CD4-positive, alpha-beta T cell treated with Interleukin-10 for 1 hour (primary cell): ENCODE measurements at places on chromosomes 7 and 10.

DNA sequence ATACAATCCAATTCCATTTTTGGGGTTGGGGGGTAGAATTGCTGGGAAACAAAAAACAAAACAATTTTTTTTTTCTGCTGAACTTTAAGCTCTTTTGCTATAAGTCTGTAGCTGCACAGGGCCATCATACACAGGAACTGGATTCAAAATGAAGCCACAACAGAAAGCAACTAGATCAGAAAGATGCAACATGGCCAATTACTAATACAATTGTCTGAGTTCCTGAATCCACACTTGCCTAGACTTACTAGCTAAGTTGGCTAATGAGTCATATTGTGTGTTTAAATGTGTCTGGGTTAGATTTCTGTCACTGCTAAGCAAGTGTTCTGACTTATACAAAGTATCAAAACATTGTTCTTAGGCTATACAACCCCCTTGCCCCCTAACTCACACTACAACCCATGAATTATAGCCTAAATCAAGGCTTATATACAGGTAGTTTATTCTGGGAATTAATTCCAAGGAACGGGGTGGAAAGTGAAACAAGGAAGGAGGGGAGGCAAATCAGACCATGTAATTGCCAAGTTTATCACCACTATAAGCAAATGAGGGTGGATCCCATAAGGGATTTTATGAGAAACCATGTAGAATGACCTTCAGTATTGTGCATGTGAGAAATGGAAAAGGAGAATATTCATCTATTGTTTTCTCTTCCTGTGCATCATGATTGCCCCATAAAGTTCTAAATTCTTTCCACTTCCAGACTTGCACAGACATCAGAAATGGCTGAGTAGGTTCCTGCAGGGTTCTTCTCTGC lies 337.9 kb upstream of the SORCS1 start:
- DNase-seq = no peak

DNA sequence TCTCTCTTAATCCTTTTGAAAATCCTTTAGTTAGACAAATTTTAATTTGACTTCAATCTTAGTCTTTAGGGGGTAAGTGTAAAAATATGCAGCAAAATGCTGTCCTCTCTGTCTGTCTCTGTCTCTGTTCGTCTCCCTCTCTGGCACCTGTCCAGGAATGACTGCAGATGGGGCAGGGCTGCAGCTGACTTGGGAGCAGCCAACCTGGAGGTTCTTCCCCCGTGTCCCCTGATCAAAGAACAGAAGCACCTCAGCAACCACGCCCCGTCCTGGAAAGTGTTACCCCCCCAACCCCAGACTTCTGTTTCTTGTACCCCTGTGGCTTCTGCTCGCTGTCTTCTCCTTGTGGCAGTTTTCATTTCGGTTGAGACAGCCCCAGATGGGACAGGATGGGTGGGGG lies 141.6 kb upstream of the NPS start:
- DNase-seq = no peak

DNA sequence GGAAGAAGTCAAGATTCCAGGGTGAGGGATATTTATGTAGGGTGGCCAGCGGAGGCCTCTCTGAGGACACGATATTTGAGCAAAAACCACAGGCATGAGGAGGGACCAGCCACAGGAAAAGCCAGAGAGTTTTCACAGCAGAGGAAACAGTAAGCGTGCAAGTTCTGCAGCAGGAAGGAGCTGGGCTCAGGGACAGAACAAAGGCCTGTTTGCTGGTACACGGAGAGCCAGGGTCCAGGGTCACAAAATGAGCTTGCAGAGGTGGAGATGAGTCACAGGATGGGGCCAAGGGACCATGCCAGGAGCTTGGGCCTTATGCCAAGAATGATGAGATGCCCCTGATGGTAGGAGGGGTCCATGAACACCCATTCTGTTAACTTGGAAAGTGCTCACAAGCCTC lies 283.5 kb downstream of the PLXNA4 start:
- DNase-seq = no peak

- no peak for DNase-seq
These were observed 264.7 kb upstream of the NFE2L3 start for GRCh38 chr7:25887266-25887665.

- DNase-seq = no peak
These were observed 3.9 kb upstream of the CSGALNACT2 start for GRCh38 chr10:43134126-43134905.

- no peak for DNase-seq
These were observed 13.3 kb downstream of the RBM17 start for GRCh38 chr10:6102128-6102527.

DNA sequence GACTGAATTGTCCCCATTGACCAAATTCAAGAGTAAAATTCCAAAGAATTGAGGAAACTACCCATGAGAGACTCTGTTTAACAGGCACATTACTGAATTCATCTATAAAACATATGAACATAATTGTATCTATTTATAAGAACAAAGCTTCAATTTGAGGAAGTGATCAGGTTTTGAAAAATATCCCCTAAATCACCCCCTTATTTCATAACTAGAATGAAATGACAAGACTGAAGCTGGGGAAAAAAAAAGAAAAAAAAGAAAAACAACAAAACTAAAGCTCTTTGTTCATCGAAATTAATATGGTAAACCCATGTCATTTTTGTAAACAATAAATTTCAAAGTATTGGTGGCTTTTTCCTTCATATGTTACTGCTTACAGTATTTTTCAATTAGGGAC lies 184.9 kb upstream of the SEMA3A start:
- DNase-seq = no peak

DNA sequence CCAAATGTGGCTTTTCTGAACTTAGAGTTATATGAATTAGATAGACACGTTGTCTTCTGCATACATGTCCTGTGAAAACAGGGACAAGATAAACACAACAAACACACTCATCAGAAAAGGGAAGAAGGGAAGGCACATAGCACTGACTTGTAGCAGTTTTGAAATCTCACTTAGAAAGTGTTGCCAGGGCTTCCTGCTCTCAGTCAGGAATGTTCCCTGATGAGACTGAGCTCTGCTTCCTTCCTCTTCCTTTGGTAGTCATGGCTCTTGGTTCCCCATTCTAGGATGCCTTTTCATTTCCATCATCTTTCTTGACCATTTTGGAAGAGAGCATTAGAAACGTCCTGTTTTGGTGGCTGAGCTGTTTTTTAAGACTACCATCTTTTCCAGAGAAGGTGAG lies 233.8 kb upstream of the LYZL1 start:
- DNase-seq = no peak

DNA sequence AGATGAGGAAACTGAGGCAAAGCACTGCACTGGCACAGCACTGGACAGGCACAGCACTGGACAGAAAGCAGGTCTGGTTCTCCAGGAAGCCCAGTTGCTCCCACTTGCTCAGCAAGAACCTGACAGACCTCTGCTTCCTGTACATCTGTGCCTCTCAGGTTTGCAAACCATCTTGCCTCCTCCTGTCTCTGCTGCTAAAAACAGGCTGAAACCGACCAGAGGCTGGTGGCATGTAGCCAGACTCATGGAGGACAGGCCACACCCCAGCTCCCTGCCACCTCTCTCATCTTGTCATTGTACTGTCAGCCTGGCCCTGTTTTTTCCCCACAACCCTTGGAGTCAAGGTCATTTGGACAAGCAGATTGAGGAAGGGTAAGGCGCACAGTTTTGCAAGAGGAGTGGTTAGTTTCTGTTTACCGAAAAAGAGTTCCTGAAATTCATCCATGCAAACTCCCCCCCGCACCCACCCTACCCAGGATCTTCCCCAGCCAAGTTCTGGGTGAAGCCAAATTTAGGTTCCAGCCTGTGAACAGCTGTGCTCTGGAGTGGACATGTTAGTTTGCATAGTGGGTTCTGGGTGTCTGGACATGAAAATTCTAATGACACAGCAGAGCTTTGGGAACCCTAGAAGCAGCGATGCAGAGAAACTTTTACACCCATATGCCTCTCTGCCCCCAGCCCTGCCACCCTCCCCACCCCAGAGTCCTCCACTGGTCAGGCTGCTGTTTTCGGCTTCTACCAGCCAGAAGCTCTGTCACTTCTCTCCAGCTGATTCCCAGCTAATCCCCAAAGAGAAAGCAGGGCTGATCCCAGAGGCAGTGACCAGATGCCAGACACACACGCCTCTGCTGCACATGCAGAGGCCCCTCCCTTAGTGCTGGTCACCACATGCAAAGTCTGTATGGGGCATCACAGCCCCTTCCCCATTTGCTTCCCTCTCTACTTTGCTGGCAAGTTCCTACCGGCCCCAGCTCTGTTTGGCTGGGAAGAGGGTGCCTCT lies 8.5 kb upstream of the C10orf105 start:
- peak; percentile 73 for DNase-seq

GRCh38 chr10:109978481-109978880 lies 29.3 kb upstream of the ADD3 start:
- DNase-seq = peak; percentile 74

DNA sequence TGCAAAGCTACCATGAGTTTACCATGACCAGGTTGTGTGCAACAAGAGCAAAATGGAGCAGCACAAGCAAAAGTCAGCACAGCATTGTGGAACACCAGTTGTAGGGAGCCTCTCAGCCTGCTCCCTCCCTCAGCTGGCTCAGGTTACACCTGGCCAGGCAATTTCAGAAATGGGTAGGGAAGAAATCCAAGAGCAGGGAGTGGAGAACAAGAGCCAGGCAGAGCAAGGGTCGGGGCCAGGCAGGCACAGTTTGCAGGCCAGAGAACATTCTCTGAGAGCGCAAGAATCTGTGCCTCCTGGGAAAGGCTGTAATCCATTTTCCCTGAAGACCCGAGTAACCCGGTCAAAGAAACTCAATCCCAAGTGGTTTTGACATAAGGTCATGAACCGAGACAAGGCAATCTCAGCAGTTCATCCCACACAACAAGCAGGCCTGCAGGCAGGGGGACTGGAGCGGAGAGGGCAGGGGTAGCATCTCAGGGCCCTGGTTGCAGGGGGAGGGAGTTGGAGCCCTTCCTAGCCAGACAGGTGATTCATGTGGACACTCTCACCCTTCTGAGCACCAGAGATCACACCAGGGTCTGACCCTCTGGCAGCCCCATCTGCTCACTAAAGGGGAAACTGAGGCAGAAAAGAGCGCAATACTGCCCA lies 258.4 kb downstream of the PLXNA4 start:
- DNase-seq = no peak
